ENCODE measurements at places on chromosomes 1 and 21.

DNA sequence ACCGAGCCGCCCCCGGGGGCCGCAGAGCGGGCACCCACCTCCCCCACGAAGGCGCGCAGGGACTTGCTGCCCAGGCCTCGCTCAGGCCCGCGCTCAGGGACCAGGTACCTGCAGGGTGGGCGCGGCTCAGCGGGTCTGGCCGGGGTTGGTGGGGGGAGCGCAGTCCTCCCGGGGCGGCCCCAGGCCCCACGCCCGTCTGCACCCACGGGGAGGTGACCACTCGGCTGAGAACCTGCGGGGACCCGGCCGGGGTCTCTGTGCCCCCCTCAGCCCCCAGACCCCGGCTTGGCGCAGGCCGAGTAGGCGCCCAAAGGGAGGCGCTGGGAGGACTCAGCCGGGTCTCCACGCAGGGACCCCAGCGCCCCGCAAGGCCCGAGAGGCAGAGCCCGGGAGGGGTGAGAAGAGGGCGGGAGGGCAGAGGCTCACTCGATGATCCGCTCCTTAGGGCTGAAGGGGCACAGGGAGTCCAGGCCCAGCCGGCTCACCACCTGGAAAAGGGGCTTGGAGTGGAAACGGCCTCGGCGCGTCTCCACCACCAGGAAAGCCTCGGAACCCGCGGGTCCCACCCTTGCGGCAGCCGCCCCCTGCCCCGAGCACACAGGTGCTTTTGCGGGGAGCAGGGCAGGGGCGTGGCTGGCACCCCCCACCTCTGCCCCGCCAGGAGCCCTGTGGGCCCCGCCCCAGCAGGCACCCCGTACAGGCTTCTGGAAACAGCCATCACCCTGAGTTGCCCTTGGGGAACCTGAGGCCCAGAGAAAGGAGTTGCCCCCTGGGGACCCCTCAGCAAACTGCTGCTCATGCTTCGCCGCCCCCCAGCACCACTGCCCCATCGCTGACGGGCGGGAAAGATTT is 9.3 kb downstream of the FTCD start:
- no peak for DNase-seq

GRCh38 chr21:45423968-45424853 is 19.2 kb downstream of the COL18A1 start:
- DNase-seq, result no peak

DNA sequence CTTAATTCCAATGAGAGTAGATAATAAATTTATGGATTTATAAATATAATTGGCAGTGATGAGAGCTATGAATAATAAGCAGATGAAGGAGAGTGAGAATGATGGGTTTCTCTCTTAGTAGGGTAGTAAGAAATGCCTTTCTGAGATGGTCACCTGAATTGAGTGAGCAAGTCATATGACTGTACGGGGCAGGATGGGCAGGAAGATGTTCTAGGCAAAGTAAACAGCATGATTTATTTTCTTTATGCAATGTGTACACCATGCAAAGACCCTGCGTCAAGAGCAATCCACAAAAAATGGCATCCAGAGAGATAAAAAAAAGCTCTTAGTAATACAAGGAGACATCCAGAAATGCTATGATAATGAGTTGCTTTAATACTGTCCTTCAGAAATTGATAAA is 409.9 kb downstream of the HLX start:
- DNase-seq, result no peak

DNA sequence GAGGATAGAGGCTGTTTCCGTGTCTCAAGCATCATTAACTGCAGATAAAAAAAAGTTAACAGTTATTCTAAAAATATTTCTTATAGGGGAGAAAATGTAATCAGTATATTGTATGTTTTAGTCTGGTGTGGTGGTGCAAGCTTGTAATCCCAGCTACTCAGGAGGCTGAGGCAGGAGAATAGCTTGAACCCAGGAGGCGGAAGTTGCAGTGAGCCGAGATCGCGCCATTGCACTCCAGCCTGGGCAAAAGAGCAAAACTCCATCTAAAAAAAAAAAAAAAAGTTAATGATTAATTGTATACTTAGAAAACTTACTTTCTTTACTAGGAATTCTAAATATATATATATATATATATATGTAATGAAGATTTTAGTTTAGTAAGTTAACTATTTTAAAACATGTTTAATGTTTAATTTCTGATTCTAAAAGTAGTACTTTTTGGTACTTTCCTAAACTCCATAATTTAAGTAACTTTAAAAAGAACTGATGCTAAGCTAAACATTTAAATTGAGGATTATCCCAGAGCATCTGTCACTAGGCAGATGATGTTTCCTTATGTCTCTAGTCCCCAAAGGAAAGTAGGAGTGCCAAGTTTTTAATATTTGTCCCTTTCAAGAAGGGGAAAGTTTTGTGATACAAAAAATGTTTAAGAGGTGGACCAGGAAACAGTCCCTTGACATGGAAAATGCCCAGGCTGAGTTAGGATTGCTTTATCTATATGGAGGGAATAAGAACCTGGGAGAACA is 66.3 kb downstream of the DYRK1A start:
- peak; percentile 65 for DNase-seq

DNA sequence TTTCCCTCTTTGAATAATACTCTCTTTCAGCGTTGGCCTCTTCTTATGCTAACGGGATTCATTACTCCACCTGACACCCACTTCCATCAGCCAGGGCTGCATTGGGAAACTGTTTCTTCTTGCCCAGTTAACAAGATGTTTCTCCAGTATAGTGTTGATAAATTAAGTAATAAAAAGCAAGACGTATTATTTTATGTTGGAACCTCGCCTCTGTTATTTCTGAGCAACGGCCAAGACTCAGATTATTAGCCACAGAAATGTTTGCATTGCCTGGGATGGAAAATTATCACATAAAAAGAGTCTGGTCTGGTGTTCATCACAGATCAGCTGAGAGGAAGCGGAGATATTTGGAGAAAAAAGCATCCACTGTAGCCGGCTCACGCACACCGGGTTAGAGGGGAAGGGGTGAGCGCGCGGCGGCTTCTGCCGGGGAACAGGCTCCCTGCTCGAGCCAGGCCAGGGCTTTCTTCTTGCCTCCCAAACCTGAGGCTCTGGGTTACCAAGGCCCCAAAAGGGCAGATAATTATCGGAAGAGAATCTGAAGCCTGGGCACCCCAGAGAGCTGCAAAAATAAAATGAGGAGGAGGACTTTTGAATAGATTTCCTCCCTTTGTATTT is 189.5 kb downstream of the PRDM16 start:
- no peak for DNase-seq

GRCh38 chr1:47585141-47585902 is 147.5 kb downstream of the FOXD2 start:
- DNase-seq, result no peak

DNA sequence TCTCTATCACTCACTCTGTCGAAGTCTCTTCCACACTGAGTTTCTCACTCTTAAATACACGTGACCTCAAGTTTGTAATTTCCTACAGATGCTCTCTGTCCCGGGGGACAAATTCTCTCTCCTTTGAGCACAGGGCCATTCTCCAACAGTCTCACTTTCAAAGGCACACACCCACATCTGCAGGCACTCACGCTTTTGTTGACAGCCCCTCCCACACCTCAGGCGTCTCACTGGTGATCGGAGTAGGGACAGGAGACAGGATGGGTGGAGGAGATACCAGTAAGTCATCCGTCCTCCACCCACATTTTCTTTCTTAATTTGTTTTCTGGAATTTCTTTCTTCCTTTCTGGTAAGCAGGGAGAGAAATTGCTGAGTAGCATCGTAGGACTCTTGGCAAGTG is 40.6 kb upstream of the GREM2 start:
- no peak for DNase-seq

- no peak for DNase-seq
Measured at GRCh38 chr21:15001857-15002606, 62.8 kb downstream of the NRIP1 start.

- DNase-seq, result peak; percentile 43
Measured at GRCh38 chr1:29806646-29807319, 570.5 kb downstream of the PTPRU start.

DNA sequence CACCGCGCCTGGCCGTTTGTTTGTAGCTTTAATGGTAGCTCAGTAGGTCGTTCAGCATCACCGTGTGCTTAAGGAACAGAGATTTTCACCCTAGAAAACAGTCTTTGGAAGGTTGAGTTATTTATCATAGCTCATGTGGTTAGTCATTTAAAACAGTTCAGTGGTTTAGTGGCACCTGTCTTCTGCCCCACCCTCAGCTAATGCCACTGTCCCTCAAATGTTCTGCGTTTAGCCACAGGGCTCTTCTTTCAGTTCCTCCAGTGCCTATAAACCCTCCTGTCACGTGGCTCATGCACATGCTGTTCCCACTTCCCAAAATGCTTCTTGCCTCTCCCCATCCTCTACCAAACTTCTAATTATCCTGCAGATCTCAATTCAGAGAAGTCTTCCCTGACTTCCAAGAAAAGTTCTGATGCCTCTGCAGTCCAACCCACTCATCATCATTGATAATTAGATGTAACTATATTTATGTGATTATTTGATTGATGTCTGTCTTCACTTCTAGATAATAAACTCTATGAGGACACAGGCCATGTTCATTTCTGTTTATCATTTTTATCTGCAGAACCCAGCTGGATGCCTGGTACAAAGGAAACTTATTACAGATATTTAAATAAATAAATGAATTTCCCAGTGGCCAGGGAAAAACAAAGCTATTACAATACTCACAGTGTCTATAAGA is 14.4 kb upstream of the DIPK1A start:
- no peak for DNase-seq

DNA sequence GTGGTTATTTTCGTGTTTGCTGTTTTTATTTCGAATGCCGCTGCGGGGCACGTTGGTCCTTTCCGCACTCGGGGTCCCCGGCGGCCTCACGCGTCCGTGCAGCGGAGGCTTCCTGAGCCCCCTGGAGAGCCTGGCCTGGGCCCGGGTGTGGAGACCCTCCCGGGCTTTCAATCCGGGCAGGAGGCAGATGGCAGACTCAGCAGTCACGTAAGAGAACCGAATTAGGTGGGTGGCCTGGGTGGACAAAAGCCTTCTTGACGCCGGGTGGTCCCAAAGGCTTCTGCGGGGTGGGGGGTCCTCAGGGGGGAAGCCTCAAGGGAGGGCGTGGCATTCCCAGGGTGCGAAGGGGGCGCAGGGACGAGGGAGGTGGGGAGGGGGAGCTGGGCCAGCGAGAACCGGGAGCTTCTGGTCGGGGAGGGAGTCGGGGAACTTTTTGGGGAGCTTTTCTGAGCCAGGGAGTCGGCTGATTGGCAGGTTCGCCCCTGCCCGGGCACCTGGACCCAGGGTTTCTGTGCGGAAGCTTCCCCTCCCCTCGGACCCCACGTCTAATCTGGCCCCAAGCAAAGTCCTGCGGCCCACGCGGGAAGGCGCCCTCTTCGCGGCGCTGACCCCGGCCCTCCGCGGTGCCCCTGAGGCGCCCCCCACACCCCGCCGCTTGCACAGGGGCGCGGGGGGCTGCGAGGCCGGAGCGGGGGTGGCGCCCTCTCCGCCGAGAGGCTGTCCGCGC is 1.3 kb upstream of the HES4 start:
- no peak for DNase-seq

DNA sequence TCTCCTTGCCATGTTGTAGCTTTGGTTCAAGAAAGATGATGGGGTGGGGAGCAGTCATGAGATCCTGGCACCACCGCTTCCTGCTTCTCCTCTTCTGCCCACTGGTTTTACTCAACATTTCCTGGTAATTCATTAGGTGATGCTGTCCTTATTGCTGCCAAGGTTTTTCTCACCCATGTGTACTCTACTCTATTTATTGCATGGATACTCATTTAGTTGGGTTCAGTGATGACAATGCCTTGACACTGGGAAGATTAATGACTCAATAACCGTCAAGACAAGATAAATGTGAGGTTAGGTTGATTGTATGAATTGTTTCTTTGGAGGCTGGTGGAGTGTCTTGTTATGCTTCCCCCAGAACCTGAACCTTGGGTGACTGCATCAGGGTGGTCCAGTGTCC is 484.2 kb downstream of the SIPA1L2 start:
- DNase-seq, result no peak

- no peak for DNase-seq
Measured at GRCh38 chr1:20721117-20722061, 3.6 kb upstream of the KIF17 start.

DNA sequence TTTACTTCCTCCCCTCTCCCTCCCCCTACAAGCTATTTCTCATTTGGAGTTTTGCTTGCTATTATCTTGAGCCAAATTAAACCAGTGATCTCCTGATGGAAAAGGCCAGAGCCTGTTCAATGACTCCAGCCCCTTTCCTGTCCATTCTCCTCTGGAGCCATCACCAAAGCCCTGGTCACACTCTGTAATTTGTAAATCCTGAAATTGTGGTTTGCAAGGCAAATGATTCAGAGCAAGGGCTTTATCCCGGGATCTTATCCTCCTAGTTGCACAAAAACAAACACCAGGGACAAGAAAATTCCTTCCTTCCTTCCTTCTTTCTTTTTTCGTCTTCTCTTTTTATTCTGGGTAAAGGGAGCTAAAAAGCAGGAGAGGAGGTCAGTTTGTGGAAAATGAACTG is 366.1 kb upstream of the ST6GALNAC5 start:
- DNase-seq, result no peak

- no peak for DNase-seq
Measured at GRCh38 chr1:227774051-227774731, 39.0 kb downstream of the SNAP47 start.

DNA sequence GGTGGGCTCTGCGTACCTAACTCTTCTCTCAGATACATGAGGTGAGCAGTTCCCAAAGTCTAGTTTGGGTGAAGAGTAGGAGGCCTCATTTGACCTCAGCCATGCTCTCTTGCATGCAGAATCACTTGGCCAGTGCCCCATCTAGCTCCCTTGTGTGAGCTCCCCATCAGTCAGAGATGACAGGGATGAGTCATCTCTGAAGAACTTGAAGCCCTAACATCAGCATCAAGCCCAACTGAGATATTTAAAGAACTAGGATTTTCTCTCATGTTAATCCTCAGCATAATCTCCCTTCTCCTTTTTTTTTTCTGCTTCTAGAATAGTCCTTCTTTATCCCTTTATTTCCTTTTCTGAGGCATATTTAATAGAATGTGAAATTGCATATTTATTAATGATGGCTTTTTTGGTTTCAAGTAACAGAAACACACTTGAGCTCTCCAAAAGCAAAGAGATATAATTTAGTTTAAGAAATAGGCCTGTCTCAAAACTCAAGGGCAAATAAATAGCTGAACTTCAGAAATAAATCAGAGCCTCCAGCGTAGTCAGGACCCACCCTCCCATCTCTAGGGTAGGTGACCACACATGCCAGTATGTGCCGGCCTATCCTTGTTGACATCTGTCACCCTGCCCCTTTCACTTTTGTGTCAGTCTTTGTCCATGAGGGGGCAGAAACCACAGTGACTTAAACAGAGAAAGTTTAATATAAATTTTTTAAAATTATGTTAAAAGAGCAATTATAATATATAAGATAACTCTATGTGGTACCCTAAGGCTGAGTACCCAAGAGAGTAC is 112.3 kb downstream of the TSEN15 start:
- DNase-seq, result no peak

GRCh38 chr1:30376054-30376697 is 347.2 kb downstream of the MATN1 start:
- DNase-seq, result no peak
